ENCODE measurements at places on chromosomes 16 and 17.
A peak's percentile ranks its signal among the peaks of the same experiment; 100 is the strongest.

GRCh38 chr16:9787717-9788116, 394.5 kb downstream of the GRIN2A start:
- no peak for DNase-seq

GRCh38 chr17:16448490-16448889, 33.1 kb downstream of the TRPV2 start:
- DNase-seq: no peak

GRCh38 chr17:5561736-5562571, 22.4 kb downstream of the NLRP1 start:
- no peak for DNase-seq

GRCh38 chr16:12225806-12226465, 249.4 kb downstream of the SNX29 start:
- no peak for DNase-seq

DNA sequence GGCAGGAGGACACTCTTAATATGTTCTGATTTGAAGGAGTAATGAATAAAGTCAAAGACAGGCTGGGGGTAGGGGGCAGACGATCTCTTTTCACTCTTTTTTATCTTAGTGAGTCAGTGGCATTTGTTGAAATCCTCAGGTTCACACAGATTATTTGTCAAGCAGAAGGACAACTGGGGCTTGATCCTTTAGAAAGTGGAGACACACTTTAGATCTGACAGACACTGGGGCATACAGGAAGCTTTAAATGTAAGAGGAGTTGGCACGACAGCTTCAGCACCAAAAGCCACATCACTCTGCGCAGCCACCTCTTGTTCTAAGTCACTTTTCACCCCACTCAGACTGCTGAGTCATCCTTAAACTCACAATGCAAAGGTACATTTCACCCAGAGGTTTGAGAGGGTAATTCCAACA, 121.5 kb downstream of the STXBP4 start:
- no peak for DNase-seq

DNA sequence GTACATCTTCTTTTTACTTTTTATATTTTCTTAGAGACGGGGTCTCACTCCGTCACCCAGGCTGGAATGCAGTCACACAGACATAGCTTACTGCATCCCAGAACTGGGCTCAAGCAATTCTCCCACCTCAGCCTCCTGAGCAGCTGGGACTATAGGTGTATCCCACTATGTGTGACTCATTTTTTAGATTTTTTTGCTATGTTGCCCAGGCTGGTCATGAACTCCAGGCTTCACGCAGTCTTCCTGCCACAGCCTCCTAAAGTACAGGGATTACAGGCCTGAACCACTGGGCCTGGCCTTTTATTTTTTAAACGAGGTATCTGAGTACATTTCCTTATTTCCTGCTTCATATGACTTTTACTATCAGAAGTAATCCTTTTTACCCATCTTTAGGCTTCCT, 48.0 kb downstream of the GLG1 start:
- no peak for DNase-seq

DNA sequence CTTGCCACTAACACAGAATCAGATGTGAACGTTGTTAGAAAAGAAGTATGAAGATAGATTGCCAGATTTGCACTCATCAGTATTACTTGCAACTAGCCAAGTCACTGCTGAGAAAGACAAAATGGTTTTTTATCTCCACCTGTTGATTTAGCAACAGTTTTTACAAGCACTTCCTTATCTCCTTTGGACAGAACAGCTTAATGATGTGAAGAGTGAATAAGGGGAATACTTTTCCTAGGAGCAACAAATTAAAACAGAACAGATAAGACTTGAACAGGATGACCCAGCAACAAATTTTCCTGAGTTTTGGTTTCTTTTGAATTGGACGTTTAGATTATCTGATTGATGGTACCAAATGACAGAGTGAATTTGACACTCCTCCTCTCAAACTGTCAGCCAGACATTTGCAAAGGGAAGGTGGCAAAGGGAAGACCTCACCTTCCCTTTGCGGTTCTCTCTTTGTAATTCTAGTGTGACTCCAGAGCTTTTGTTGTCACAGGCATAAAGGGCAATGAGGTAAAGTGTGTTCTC, 130.6 kb downstream of the NLK start:
- peak; percentile 42 for DNase-seq

DNA sequence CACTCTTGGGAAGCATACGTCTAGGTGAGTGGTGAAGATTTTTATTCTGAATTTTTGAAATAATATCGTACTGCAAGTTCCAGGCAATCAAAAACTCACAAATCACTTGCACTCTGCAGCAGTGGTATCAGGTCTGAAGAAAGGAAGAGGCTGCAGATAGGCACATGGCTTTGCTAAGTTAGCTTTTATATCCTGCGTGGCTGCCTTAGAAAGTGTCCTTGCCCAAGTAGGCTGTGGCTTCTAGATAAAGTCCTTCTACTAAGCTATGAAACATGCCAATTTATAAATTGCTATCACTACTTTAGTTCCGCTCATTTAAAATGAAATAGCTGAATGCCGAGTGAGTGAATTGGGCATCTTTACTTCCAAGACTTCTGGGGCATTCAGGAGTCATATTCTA, 17.9 kb downstream of the WWOX start:
- no peak for DNase-seq

DNA sequence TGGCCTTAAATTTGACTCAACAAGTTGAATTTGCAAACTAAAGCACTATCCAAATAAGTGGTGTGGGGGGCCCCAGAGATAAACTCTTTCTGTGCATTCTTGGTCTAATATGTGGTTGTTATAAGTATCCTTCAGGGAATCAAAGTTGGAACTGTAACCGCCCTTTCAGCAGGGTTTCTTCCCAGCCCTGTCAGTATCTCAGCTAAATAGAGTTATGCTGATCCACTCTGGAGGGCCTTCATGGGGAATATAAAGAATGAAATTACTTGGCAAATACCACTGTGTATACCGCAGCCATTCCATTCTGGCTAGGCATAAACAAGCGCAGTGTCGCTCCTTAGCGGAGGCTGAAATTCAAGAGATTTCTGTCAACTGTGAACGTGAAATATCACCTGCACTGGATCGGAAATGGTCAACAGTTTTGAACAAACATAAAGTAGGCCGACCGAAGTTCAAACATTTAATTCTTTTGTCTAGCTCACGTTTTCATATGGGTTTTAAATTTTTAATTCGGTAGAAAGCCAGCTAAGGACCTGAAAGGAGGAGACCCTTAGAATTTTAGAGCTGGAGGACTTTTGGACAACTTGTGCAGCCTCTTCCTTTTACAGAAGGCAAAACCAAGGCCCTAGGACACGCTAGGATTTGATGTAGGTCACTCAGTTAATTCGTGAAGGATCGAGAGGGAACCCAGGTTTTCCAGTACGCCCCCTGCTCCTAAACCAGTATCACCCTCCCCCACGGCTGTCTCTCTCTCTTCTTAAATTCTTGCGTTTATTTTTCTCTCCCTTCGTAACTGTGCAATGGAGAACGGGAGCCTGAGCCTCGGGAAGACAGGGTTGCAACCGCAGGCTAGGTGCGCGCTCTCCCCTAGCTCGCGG, 74.7 kb downstream of the CHD9 start:
- no peak for DNase-seq

GRCh38 chr16:89765292-89765830, 44.0 kb downstream of the ZNF276 start:
- DNase-seq: no peak

DNA sequence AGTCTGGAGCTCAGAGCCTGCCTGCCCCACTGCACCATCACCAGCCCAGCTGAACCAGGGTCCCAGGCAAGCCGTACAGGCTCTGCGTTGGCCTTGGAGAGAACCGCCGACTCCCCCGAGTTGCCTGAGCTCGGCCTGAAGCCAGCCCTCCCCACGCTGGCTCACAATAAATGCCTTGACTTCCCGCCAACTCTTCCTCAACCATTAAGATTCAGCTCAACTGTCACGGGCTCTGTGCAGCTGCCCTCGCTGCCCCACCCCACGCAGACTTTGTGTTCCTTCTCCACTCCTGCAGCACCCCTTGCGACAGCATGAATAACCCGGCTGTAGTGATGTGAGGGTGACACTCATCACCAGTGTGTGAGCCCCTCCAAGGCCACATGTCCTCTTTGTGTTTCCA, 4.8 kb upstream of the QPRT start:
- peak; percentile 21 for DNase-seq

DNA sequence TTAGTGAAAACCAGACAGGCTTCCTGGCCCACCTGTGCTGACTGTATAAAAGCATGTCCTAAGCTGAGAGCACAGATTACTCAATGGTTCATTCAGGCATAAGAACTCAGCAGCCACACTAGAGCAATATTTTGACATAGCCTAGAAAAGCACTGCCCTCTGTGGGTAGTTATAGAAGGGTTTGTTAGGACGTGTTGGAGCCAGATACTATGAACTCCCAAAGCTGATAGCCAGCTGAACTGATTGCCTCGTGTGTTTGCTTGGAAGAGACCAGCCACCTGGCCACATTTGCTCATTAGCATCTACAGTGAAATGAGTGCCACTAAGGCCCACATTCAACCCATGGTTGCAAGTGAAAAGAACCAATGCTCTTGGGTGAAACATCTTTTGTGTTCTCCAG, 30.8 kb upstream of the ABCA5 start:
- DNase-seq: no peak

DNA sequence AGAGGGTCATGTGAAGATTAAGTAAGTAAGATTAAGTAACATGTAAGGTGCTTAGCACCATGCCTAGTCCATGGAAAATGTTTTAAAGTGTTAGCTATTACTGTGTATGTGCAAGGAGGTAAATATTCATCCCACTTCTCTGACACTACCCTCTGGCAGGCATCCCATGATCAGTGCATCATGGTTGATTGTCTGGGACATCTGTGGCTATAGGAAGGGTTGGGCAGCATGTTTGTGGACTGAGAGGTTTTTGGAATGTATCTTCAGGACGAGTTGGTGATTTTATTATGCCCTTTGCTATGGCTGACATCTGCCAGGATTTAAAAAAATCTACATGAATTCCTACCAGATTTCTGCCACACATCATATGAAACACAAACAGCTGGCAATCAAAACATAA, 6.5 kb upstream of the TAOK1 start:
- DNase-seq: no peak

DNA sequence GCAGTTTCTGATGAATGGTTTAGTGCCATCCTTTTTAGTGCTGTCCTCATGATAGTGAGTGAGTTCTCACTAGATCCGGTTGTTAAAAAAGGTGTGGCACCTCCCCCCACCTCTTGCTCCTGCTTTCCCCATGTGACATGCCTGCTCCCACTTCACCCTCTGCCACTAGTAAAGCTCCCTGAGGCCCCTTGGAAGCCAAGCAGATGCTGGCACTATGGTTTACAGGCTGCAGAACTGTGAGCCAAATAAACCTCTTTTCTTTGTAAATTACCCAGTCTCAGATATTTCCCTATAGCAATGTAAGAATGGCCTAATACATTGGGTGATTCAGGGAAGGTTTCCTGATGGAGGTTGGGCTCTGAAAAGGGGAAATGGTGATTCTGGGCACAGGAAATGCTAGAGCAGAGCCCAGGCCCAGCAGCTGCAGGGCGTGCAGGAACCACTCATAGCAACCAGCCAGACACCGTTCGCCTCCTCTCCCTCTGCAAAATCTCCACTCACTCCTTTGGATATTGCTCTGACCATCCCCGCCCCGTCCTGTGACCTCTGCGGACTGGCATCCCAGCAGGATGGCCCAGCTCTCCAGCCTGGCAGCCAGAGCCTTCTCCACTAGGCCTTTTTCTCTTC, 2.6 kb upstream of the ADORA2B start:
- DNase-seq: peak; percentile 30

DNA sequence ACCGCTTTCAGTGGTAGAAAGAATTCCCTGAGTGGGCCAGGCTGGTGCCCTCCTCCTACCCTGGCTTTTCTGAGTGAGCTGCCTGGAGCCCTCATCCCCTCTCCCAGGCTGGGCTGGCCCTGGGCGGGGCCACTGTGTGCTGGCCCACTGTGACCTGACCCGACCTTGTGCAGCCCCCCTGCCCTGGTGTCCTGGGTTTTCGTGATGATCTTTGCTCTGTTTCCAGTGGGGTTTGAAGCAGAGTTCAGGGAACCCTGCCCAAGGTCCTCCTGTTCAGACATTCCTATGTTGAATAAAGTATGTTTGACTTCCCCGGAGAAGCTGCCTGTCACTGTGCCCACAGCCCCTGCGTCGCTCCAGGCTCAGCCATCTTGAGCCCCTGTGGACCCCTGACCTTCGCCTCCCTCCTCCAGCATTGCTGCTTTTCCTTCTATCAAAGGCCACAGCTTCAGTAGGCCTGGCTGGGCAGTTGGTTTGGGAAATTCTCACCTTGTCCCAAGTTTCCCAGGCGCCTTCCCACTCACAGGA, 13.7 kb upstream of the NAGLU start:
- DNase-seq: no peak

GRCh38 chr17:48307814-48308411, 122.1 kb downstream of the SKAP1 start:
- DNase-seq: peak; percentile 48

DNA sequence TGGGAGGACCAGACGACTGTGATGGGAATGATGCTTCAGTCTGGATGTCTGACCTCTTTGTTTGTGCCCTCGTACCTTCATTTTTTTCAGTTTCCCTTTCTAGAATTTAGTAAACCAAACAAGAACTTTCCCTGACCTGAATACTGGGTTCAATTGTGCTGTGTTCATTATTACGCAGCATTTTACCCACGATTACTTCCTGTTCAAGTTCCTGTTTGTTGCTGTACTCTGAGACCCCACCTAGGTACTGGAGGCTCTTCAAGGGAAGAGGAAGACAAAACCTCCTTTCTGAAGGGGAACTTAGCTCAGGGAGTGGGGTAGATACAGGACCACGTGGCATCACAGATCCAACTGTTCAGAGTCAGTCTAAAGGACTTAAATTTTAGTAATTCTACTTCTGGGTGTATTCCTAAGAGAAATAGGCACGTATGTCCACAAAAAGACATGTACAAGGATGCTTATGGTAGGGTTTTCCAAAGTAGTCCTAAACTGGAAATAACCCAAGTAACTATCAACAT, 9.2 kb upstream of the PRKCB start:
- peak; percentile 77 for DNase-seq

DNA sequence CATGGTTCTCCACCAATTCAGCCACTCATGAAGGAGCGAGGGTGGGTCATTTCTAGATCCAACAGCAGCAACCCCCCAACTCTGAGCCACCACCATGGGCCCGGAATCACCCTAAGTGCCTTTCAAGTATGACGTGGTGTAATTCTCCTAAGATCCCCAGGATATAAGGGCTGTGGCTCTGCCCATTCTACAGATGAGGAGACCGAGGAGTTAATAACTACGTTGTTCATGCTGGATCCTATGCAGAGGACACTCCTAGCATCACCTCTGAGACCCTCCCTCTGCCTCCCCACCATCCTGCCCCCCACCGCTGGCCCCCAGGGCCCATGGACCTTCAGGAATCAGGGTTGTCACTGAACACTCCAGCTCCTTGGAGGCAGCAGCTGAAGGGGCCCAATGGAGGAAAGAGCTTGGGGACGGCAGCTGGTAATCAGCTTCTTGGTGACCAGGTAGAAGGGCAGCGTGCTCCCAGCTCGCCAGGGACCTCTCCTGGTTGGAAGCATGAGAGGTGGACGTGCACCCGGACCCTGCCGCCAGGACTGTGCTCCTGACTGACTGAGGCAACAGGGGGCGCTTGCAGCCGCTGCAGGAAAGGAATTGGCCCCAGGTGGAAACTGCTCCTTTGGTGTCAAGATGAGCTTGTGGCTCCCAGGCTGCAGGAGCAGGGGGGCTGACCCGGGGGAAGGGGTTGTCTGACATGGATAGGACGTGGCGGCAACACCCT, 28.2 kb upstream of the CACNG1 start:
- DNase-seq: no peak

- DNase-seq: no peak
Observed at GRCh38 chr17:57566721-57567120, 178.4 kb downstream of the CCDC182 start.

- DNase-seq: no peak
Observed at GRCh38 chr17:64157669-64158180, 27.8 kb upstream of the ERN1 start.

All from bone marrow (tissue), 2 donors.